ENCODE measurements at places on chromosomes 5 and 9. TPM values are rescaled to one million over a fixed set of nuclear protein-coding genes. Genes with fewer than 3 reads are reported as not detected.

FGFR4 gene
- total RNA-seq, result 244 TPM

HRH2 gene
- total RNA-seq, result 1.2 TPM

SIMC1 gene
- total RNA-seq, result 33.0 TPM

ORM1 gene
- total RNA-seq, result 9.3 TPM

MRPS2 gene
- total RNA-seq, result 36.5 TPM

MELK gene
- total RNA-seq, result 24.0 TPM

PPP3R2 gene
- not detected for total RNA-seq

SYK gene
- 9.6 TPM for total RNA-seq

PKD2L2 gene
- not detected for total RNA-seq

PCDHGC4 gene
- total RNA-seq, result 3.0 TPM

GTF3C4 gene
- total RNA-seq, result 26.8 TPM

KLHL3 gene
- 32.1 TPM for total RNA-seq

C5orf58 gene
- not detected for total RNA-seq

FAT2 gene
- 0.07 TPM for total RNA-seq

KCNMB1 gene
- not detected for total RNA-seq

WDR38 gene
- not detected for total RNA-seq

LTC4S gene
- total RNA-seq, result 5.5 TPM

HARS2 gene
- 47.5 TPM for total RNA-seq

SEC61B gene
- total RNA-seq, result 153 TPM

PHF19 gene
- 27.2 TPM for total RNA-seq

CTXN3 gene
- total RNA-seq, result not detected

ANXA1 gene
- total RNA-seq, result 3.1 TPM

SVEP1 gene
- 0.42 TPM for total RNA-seq

SLC4A9 gene
- total RNA-seq, result 0.58 TPM

LRRC19 gene
- not detected for total RNA-seq

Data from progenitor cell of endocrine pancreas (in vitro differentiated cells).